Suppressor macrophage treated with lipopolysaccharide for 1 hour (primary cell): ENCODE measurements at places on chromosomes 16 and 17.

GRCh38 chr17:49887086-49887743 lies 39.3 kb upstream of the TAC4 start:
- DNase-seq, result no peak

DNA sequence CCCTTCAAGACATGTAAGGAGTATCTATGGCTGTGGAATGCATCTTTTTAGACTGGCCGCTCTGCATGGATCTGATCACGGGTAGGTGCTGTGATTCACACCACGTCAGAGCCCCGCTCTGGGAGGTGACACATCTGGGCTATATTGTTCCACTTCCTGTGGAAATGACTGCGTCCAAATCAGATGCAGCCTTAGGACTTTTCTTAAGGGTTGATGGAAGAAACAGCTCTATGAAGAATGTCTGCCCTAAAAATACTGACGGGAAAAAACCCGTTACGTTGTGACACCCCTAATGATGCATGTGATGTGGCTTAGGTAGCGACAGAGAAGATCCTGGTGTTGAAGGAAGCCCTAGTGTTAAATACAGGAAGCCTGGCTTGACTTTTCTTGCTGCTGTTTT lies 12.2 kb downstream of the BANP start:
- peak; percentile 92 for DNase-seq

- no peak for DNase-seq
Measured at GRCh38 chr16:88511906-88512305, 58.3 kb upstream of the ZC3H18 start.

DNA sequence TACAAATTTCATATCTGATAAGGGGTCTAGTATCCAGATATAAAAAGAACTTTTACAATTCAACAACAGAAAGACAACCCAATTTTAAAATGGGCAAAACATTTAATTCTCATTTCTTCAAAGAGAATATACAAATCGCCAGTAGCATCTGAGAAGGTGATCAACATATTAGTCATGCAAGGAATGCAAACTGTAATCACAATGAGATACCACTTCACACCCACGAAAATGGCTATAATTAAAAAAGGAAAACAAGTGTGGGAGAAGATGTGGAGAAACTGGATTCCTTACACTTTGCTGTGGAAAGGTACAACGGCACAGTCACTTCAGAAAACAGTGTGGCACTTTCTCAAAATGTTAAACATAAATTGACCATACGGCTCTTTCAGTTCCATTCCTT lies 168.2 kb downstream of the VPS53 start:
- no peak for DNase-seq

GRCh38 chr16:14088155-14088753 lies 17.1 kb downstream of the MRTFB start:
- DNase-seq, result peak; percentile 77

DNA sequence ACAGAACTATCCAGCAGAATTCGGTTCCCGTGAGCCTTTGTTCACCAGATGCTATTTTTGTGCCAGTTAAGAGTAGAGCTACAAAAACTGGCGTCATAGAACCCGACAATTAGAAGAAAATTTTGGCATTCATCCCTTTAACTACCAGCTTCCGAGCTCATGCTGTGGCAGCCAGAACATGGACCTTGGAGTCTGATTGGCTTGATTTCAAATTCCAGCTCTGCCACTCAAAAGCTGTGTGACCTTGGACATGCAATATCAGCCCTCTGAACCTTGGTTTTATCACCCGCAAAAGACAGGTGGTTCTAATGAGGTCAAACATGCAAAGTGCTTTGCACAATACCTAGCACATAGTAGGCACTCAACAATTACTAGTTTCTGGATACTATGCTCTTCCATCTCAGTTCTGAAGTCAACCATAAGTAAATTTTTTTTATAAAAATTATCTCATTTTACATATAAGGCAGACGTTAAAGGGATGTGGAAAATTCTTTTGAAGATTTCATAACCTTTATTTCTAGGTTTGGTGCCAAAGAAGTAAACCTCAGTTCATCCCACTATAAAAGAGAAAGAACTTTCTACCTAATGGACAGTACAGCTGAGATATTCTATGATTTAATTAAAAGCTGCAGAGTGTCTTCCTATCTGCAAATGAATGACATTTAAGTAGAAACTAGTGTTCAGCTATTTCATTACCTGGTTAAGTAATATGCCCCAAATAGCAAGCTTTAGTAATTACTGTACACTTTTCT lies 331.5 kb downstream of the HAPSTR1 start:
- DNase-seq, result no peak

- no peak for DNase-seq
Measured at GRCh38 chr17:7218758-7219157, 878 bp downstream of the DLG4 start.

GRCh38 chr17:58121925-58122324 lies 26.3 kb upstream of the OR4D1 start:
- DNase-seq, result peak; percentile 11

DNA sequence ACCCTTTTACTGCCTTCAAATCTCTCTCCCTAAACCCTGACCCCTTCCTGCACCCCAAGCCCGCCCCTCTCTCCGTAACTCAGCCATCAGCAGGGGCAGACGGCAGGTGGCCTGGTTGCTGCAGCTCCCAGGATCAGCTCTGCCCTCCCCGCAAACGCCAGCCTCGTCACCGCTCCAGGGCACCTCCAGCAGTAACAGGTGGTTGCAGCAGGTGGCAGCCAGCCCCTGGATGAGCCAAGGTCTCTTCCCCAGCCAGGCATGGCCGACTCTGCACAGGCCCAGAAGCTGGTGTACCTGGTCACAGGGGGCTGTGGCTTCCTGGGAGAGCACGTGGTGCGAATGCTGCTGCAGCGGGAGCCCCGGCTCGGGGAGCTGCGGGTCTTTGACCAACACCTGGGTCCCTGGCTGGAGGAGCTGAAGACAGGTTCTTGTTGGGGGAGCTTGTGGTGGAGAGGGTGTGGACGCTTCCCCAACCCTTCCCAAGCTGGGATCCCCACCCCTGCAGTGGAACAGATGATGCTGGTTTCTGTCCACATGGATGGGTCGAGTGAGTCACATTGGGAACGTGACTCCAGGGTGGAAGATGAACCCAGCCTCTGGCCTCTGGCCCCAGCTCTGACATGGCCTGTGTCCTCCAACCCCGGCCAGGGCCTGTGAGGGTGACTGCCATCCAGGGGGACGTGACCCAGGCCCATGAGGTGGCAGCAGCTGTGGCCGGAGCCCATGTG lies 558 bp downstream of the HSD3B7 start:
- DNase-seq, result no peak

GRCh38 chr16:14672403-14672971 lies 21.6 kb downstream of the PLA2G10 start:
- peak; percentile 39 for DNase-seq

DNA sequence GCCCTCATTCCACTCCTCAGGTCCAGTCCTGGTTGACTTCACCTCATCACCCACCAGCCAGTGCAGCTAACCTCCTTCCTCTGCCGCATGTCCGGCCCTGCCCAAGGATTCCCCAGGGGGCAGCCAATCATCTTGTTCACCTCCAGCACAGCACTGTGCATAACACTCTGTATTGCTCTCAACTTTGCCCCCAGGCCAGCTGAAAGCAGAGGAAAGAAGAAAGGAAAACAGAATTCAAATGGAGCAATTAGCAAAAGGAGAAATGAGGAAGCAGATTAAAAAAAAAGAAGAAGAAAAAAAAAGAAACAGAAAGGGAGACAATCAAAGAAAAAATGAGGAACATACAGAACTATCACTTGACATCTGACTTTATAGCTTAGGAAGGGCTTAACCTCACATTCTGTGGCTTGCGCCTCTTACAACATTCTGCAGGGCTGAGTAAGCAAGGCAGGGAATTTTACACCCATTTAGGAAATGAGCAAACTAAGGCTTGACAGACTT lies 26.1 kb downstream of the GAS7 start:
- DNase-seq, result peak; percentile 93

DNA sequence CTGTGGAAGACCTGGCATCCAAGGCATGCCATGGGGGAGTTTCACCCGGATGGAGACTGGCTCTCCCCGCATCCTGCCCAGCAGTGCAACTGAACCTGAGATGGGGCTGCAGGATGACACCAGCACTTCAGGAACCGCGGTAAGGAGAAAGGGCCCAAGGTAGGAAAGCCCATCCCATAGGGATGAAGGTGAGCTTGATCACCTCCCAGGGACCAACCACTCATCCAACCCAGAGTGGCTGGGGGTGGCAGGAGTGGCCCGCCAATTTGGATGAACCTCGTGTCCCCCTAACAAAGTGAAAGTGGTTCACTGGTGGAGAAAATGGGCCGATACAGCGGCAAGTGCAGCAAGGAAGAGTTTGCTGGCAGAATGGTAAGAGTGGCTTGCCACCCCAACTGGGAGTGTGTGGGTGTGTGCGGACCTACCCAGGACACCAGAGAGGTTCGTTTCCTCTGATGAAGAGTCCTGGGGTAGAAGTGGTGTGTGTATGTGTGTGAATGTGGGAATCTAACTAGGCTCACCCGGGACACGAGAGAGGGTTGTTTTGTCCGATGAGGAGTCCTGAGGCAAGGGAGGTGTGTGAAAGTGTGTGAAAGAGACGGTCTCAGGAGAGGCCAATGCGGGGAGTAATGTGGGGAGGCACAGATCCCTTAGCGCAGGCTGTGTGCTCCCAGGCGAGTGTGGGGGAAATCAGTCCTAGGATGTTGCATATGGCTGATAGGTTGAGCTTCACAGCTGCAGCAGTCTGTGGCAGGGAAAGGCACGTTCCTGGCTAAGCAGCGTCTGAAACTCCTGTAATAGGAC lies 22.6 kb downstream of the ACSM1 start:
- DNase-seq, result no peak

GRCh38 chr16:15648135-15648730 lies 1.8 kb upstream of the NDE1 start:
- no peak for DNase-seq

DNA sequence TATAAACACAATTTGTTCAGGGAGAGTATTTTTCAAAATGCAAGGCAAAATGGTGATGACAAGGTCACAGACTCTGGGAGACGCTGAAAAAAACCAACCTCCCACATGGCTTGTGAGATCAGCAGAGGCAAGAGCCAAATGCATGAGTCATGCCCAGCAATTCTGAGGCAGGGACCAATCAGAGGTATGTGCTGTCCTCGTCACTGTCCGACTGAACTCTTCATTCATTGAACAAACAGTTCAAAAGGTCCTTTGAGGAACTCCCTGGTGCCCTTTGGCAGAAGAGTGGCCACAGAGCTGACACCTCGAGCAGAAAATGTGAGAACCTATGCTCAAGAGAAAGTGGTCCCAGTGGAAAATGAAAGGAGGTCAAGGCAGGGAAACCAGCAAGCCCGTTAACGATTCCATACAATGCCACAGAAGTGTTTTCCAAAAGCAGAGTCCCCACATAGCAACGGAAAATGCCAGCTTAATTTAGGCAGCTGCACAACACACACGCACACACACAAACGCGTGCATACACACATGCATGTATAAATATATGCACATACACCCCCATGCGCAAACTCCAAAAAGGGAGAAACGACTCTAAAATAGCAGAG lies 50.9 kb downstream of the CDH11 start:
- no peak for DNase-seq

DNA sequence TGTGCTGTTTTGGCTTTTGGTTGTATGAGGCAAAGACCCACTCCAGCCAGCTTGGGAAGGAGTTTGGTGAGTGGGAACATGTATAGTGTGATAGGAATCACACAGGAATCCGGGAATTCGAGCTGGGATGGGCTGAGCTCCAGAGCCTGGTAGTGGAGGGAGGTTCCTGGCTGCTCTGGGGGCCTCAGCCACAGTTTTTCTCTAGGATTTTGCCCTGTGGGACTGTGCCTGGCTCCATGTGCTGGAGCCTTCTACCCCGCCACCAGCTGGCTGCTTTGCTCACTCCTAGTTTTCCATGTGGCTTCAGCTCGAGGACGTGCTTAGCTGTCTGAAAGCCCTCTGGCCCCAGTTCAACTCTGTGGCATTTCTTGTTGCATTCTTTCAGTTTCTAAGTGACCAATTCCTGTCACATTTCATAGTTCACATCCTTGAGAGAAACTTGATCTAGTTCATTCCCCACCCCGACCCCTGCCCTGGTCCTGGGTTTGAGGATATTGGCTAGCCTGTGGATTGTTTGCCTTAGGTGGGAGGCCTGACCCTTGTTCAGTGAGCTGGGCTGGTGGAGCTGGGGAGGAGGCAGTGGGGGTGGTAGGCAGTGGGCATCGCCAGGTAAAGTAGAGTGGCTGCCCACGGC lies 5.0 kb downstream of the SEC14L1 start:
- DNase-seq, result peak; percentile 57

DNA sequence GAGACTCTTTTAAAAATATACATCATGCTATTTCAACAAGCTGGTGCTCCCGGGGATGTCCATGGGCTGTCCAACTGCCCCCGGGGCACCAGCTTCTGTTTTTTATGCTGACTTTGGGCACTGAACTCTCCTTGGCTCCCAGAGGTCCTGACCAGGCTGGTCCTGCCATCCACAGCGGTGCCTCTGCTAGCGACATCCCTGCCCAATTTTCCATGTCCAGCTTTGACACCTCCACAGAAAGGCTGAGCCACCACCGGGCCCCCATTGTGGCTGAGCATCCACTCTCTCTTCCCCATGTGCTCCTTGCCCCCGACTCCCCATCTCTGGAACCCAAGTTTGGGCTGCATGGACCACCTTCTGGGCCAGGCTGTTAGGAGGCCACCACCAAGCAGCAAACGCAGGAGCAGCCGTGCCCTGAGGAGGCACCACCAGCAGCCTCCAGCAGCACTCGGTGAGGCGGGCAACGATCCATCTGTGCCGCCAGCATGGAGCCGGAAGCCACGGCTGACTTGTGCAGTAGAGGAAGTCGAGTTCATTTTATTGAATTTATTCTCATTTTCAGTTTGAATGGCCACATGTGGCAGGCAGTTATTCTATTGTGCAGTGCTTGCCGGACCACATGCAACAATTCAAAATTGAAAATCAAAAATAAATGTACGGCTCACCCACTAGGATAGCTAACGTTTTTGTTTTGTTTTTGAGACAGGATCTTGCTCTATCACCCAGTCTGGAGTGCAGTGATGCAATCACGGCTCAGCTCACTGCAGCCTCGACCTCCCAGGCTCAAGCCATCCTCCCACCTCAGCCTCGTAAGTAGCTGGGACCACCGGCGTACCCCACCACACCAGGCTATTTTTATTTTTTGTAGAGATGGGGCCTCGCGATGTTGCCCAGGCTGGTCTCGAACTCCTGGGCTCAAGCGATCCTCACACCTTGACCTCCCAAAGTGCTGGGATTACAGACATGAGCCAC lies 2.8 kb upstream of the MEAK7 start:
- no peak for DNase-seq

DNA sequence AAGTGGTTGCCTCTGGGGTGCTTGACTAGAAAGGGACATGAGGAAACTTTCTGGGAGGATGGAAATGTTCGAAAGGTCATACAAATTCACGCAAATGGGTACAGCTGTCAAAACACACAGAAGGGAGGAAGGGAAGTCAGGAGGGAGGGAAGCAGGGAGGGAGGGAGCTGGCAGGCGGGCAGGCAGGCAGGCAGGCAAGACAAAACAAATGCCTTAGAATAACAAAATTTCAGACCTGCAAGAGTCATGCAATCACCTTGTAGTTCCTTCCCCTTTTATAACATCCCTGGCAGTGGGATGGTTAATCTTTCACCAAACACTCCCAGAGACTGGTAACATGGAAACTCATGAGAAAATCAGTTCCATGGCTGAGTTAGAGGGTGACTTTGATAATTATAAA lies 189.2 kb downstream of the STX8 start:
- DNase-seq, result no peak

- DNase-seq, result peak; percentile 92
Measured at GRCh38 chr16:48535831-48536613, 74.0 kb downstream of the N4BP1 start.

- DNase-seq, result no peak
Measured at GRCh38 chr17:46876926-46877325, 25.5 kb downstream of the WNT9B start.
